ENCODE measurements at places on chromosomes 12 and 14.

GRCh38 chr12:24997496-24997895, 48.6 kb upstream of the BCAT1 start:
- no peak for DNase-seq

DNA sequence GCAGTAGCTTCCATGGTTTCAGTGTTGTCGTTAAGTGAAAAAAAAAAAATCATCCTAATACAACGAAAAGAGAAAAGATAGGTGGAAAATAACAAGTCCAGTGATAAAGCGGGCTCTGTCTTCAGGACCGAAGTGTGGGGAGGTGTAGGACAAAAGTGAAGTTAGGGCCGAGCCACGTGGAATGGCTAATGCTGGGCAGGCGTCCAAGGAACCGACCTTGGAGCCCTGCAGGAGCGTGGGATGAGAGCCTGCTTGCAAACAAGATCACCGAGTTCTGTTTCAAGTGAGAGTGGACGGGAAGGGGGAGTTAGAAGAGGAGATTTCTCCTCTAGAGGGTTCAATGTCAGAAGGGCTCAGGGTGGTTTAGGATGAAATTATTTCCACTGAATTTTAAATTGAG, 22.2 kb downstream of the A2ML1 start:
- no peak for DNase-seq

- no peak for DNase-seq
Measured at GRCh38 chr14:48398675-48399282, 723.4 kb upstream of the MDGA2 start.

DNA sequence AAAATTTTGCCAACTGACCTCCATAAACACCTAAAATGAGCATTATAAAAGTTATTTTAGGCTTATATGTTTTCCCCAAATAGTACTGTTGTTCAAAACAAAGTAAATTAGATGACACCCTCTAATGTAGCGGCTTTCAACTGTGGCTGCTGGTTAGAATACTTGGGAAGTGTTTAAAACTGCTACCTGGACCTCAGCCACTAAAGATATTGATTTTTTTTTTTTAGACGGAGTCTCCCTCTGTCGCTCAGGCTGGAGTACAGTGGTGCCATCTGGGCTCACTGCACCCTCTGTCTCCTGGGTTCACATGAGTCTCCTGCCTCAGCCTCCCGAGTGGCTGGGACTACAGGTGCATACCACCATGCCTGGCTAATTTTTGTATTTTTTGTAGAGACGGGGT, 16.2 kb downstream of the PRORP start:
- DNase-seq, result no peak

GRCh38 chr12:59088673-59089072, 168.4 kb upstream of the LRIG3 start:
- no peak for DNase-seq

- DNase-seq, result no peak
Measured at GRCh38 chr14:102333795-102334705, 14.5 kb downstream of the ZNF839 start.

GRCh38 chr14:50928002-50928635, 16.2 kb downstream of the PYGL start:
- no peak for DNase-seq

- no peak for DNase-seq
Measured at GRCh38 chr14:63318835-63319234, at the start of gene GPHB5. Gene GPHB5 (minus strand): TSS chr14:63318935. CDS start chr14:63317849, 1,086 bp downstream.

DNA sequence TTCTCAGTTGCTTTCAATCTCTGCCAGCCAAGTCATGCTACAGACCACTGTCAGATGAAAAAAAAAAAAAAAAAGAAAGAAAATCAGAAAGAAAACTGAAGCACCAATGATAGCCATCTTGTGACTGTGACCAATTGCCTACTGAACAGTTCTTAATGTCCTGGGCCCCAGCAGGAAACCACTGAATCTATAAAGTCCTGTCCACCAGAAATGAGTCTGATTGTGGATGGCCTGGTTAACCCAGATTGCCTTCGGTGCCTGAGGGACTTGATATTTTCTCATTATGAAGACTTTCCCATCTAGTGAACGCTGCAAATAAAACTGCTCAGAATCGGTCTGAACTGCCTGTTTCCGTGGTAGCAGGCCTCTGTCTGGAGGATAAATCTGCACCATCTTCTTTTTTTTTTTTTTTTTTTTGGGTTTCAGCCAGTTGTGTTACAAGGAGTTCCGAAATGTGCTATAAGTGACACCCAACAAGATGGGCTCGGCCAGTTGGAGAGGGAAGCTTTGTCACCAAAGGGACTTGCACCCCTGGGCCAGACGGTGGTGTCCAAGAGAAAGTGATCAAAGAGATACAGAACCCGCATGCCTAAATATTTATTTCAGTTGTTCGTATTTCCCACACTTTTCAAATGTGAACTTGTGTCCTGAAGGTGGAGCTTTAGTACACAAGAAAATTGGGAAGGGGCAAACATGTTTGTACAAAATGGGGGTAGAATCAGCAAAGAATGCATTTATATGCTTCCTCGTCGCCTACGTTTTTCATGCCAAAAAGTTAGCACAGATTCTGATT, 3.0 kb upstream of the PLXNC1 start:
- DNase-seq, result no peak

GRCh38 chr14:57293866-57294837, 25.4 kb downstream of the AP5M1 start:
- DNase-seq, result no peak

DNA sequence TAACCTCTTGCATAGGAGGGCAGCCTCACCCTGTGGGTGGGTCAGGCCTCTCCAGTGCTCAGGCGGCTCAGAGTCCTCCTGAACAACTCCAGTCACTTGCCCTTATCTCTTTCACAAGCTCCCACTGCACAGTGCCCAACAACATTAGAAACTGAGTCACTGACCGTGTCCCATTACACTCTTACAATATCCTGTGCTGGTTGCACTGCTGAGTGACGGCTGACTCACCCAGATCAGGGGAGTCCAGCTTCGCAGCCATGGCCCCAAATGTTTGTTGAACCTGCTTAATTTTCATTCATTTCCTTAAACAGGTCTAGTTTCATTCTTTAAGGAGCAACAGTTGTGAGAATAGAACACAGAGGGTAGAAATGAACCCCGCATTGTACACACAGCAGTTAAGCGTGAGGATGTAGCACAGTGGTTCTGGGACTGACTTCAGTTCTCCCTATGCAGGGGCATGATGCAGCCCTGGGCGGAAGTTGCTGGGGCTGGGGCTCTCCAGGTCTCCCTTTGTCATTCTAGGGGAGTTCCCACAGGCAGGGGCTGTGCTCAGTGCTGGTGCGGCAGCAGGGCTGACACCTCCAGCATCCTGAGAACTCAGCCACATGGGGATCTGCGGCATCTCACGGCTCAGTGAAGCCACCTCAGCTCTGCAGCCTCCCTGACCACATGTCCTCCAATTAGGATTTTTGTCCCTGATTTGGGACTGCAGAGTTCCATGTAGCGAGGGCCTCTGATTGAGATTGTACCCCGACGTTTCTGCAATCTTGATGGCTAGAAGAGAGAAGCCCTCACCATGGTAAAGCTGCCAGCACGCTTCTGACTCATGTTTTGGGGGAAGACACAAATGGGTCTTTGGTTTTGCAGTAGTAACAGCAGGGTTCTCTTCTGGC, 16.1 kb downstream of the GPR68 start:
- DNase-seq, result peak; percentile 65

DNA sequence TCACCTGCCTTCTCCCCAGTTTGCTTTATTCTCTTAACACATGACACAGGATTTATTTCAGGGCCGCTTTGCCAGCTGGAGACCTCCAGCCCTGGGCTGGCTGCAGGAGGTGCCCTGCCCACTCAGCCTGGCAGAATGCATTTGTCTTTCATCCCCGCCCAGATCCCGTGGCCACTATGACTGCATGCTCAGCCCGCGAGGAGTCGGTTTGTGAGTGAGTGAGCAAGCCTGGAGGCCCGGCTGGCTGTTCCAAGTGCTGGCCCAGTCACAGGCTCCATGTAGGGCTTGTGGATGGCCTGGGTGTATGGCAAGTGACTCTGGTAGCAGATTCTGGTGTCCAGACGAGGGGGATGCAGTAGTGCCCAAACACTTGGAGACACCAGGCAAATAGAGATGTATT, 2.1 kb downstream of the TDP1 start:
- DNase-seq, result no peak

- no peak for DNase-seq
Measured at GRCh38 chr12:105204916-105205315, 31.1 kb downstream of the APPL2 start.

- no peak for DNase-seq
Measured at GRCh38 chr14:60178820-60179219, 13.6 kb upstream of the DHRS7 start.

DNA sequence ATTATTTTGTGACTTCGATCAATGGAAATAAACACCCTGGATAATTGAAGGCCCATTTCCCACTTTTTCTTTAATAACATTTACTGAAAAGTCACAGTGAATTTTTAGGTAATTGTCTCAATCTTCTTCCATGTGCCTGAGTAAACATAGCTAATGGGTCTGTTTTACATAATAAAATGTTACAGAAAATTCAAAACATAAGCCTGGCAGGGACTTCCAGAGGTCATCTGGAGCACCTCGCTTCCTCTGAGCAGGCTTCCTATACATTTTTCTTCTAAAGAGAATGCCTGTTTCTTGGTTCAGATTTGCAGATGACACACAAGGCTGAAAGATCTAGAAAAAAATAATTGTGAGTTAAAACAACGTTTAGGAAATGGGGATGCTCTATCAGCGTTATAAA, 183.8 kb upstream of the PDE3A start:
- no peak for DNase-seq

DNA sequence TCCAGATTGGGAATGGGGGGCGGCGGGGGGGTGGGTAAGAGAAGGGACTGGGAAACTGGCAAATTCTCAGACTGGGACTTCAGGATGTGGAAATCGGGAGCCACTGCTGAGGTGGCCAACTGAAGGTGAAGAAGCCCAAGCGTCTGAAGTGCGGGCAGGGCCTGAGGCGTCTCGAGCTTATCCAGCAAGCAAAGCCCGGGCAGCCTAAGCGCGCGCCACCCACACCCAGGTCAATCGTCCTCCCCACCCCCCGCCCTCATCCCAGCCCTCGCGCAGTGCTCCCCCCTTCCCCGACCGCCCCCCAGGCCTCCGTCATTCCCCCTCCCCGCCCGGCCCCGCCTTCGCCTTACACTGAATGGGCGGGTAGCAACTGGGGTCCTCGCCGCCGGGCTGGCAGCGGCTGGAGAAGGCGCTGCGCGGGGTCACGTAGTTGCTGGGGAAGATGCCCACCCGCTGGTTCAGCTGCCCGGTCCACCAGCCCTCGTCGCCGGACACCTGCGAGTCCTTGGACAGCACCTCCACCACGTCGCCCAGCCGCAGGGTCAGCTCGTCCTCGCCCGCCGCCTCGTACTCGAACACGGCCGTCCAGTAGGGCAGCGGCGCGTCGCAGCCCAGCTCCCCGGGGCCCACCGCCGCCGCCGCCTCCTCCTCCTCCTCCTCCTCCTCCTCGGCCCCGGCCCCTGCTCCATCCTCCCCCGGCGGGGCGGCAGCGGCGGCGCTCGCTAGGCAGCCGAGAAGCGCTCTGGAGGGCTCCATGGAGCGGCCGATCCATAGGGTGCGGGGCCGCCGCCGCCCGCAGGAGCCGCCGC, 693 bp downstream of the MAP3K9 start:
- DNase-seq, result peak; percentile 31

DNA sequence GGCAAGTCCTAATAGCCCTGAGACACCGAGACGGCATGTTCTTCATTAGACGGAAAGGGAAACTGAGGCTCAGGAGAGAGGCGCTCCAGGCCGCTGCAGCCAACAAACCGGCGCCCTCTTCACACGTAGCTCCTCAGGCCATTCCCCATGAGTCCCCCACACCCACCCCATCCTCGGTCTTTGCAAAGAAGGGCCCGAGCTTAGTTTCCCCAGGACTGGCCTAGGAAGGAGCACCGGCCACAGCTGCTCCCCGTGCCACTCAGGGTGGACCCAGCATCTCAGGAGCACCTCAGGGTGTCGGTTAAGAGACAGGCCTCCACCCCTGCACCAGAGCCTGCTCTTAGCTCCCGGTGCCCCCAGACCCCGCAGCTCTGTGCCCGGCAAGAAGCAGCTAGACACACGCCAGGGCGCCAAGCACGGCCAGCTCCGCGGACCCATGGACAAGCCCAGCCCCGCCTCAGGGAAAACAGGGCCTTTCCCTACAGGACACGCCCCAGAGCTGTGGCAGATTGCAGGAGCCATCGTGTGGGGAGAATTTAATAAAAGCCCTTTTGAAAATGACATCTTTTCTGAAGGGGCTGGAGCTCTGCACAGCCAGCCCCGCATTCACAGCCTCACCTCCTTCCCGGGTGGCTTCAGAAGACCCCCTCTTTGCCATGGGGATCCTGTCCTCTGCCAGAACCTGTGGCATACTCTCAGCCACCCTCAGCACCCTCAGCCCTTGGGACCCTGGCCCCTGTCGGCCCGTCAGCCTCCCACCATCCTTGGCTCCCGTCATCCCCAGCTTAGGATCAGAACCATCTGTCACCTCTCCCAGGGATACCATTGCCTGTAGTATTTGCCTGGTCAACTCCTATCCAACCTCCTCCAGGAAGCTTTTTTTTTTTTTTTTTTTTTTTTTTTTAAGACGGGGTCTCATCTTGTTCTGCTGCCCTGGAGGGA, 59.7 kb downstream of the LGMN start:
- DNase-seq, result no peak

DNA sequence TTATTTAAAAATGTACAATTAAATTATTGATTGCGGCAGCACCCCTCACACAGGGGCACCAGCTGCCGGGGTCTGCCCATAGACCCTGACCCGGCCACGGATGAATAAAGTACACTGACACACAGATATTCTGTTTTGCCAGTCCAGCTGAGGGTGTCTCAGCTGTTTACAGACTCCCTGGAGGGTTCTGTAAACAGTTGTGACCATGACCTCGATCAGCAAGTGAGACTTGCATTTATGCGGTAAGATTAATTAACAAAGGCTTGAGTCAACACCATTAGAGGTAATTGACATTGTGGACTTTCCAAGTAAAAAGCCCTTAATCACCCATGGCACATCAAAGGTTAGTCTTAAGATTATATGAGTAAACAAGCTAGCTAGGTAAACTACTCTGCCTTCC, 94.3 kb downstream of the FUT8 start:
- DNase-seq, result no peak

- no peak for DNase-seq
Measured at GRCh38 chr12:109741286-109741969, 27.8 kb downstream of the FAM222A start.

DNA sequence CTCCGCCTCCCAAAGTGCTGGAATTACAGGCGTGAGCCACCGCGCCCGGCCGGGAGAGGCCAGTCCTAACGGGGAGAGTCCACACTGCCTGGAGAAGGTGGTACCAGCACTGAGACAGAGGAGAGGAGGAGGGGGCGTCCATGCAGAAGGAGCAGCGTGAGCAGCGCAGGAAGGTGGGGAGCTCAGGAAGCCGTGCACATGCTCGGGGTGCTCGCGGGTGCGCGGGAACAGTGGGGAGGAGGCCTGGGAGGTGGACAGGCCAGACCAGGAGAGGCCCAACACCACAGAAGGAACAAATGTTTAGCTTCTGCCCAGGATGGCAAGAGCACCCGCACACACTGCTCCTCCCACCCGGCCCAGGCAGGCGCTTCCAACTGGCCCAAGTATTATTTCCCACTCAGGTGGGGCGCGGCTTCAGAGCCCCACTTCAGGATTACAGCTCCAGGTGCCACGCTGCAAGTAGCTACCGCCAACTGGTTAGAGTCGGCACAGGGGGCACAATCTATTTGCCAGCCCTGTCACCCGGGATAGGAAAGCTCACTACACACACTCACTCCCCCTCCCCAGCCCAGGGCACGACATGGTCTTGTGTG, 80.8 kb upstream of the BCL11B start:
- DNase-seq, result no peak

Data from activated CD4-positive, alpha-beta T cell treated with anti-CD3 and anti-CD28 coated beads, Interleukin-2, amount 50 U/mL, for 1 hour (primary cell).